ENCODE measurements at places on chromosomes 3 and 15.
A peak's percentile ranks its signal among the peaks of the same experiment; 100 is the strongest.

GRCh38 chr3:193970773-193971206 lies 165.2 kb upstream of the HES1 start:
- DNase-seq, result no peak

GRCh38 chr15:58185439-58185838 lies 47.3 kb downstream of the AQP9 start:
- DNase-seq, result no peak

DNA sequence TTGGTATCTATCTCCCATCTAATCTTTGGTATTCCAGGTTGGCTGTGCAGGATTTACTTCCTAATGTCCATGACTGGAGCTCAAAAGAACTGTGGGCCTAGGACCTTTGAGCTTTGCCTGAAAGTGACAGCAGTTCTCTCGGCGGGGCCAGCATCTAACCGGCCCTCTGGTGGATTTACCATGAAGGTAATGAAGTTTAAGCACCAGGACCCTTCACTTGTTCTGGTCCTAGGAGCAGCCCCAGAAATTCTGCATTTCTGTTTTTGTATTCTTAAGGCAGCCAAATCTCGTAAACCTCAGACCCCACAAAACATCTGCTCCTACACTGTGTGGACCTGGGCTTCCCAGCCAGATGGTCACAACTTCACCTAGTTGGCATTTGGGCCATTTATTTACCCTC lies 13.0 kb downstream of the CALML4 start:
- no peak for DNase-seq

DNA sequence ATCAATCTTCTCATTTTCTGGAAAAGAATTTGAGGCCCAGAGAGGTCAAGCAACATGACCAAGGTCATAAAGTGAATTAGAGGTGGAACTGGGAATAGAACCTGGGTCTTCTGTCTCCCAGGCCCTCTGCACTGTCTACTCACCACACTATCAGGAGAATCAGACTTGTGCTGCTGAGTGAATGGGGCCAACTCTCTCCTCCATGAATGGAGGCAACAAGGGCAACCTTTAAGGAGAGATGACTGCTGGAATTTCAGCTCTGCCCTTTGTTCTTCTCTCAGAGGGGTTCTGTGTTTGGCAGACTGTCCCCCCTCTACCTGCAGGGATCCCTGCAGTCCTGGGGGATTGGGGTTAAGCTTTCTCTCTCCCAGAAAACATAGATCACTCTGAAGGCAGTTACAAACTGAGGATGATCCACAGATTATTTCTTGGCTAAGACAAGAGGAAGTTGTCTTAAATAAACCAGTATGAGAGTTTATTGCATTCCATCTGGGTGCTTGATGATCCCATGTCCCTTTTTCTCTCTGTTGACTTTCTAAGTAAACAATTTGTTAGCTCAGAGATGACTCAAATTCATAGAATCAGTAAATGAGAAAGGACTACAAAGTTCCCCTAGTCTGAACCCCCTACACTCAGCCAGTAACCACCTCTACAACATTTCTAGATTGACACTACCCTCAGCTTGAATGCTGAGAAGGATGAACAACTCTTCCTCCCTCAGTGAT lies 99.0 kb upstream of the LIPC start:
- DNase-seq, result no peak

DNA sequence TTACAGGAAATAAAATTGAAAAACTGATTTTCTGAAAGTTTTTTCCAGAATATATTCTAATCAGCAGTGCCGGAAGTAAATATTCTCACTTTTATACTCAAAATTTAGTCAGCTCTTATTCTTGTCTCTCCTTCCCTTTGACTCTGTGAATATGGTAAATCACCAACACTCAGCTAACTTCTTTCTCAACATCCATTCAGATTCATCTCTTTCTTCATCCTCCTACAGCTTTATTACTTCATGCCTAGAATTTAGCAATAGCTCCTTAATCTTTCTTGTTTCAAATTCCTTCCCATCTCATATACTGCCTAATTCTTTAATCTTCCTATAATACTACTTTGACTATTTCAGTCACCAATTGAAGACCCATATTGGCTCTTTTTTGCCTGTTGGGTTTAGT lies 67.9 kb downstream of the FGF7 start:
- no peak for DNase-seq

DNA sequence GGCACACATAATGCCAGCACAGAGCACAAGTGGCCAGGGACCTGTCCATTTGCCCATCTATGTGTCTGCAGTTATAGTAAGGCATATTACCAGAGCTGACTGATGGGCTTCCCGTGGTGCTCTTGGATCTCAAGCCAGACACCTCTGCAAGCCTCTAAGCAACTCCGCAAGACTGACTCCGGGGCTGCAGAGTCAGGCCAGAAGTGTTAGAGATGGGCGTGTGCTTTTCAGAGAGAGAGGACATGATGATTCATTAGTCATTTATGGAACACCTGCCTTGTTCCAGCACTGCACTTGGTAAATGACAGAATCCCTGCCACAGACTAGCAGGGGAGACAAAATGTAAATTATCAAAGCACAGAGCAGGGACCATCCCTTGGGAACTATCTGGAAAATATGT lies 559.0 kb downstream of the PDCD6IP start:
- DNase-seq, result no peak

GRCh38 chr3:142604940-142605339 lies 8.7 kb downstream of the PLS1 start:
- DNase-seq, result no peak

DNA sequence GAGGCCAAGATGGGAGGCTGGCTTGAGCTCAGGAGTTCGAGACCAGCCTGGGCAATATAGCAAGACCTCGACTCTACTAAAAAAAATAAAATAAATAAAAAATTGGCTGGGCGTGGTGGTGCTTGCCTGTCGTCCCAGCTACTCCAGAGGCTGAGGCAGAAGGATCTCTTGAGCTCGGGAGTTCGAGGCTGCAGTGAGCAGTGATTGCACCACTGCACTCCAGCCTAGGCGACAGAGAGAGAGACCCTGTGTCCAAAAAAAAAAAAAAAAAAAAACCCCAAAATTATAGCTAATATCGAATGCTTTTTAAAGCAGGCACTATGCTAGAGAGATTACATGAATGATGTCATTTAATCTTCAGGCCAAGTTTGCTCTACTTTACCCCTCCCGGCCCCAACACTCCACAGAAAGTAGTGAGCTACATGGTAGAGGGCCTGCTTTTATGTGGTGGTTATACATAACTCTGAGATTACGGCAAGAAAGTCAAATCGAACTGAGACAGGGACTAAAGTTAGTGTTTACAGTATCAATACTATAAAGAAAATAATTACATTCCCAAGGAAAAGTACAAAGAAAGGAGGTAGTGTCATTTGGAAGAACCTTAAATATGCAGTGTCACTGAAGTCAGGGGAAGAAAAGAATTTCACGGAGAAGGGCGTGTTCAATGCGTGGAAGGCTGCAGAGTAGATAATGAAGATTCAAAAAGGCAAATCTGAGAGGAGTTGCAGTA lies 1.1 kb downstream of the ADPGK start:
- DNase-seq, result no peak

- no peak for DNase-seq
Observed at GRCh38 chr3:156307704-156308103, 187.3 kb downstream of the KCNAB1 start.

- DNase-seq, result no peak
Observed at GRCh38 chr3:119779731-119780383, 2.0 kb upstream of the NR1I2 start.

DNA sequence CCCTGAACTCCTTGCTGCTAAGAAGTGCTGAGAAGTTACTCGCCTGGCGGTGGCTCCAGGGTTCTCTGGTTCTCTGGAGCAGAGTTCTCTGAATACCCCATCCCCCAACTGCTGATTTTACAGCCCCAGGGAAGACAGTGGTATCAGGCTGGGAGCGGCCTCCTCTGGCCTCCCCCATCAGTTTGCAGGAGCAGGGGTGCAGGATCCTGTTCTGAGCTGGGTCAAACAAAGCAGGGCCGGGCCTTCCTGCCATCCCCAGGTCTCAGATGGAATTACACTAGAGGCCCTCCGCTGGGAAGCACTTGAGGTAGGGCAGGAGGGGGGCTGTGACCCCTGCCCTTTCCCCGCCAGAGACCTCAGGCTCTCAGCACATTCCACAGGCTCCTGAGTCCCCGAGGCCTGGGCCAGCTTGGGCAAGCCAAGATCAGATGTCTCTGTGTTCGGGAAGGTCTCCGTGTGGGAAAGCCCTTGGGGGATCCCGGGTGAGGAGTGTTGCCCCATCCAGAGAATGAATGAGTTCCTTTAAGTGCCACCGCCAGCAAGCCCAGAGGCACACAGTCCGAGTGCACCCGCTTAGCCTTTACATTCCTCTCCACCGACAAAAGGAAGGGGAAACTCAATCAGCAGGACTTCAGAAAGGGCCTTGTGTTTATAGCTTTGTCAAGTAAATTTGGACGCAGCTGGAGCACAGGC lies 149.9 kb downstream of the LRRK1 start:
- DNase-seq, result no peak

DNA sequence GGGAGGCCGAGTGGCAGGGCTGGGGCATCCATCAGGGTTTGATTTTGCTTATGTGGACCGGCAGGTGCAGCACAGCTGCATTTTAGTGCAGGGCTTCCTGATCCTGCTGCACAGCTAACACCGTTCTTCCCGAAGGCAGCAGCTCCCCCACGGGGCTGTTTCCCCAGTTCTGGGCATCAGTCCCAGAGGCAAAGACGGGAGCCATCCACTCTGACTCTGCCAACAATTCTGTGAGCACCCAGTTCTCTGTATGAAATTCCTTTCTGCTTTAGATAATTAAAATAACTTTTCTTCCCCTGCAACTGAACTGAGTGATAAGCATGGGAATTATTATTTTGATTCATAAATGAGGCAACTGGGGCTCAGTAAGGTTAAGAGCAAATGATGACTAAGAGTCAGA lies 262.9 kb upstream of the ATP10A start:
- peak; percentile 23 for DNase-seq

GRCh38 chr15:44082558-44083157 lies 112.4 kb downstream of the FRMD5 start:
- DNase-seq, result no peak

- DNase-seq, result no peak
Observed at GRCh38 chr3:54951405-54951804, 23.5 kb upstream of the LRTM1 start.

DNA sequence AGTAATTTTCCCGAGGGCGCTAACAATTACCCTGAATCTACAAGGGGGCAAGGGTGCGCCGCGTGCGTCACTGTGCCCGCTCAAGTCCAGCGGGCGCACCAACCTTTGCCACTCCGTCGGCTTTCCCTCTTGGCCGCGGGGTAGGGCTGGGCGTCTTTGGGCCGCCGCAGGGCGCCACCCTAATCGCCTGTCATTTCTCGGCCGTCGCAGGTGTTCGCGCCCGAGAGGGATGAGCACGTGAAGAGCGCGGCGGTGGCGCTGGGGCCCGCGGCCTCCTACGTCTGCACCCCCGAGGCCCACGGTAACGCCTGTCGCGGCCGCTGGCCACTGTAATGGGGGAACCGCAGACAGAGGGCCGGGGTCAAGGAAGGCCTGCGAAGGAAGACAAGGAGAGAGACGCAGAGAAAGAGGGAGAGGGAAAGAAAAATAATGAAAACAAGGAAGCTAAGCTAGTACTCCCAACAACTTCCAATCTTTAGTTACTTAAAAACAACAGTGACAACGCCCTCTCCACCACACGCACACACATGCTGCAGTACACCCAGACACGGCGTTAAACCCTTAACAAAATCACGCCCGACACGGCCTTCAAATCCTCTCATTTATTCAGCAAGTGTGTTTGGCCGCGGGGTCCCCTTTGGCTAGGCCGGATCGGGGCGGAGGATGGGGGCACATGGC lies 3.8 kb downstream of the SKOR1 start:
- no peak for DNase-seq

- peak; percentile 18 for DNase-seq
Observed at GRCh38 chr15:62066663-62067447, at the start of gene C2CD4A. Gene C2CD4A, plus strand, starts transcription at chr15:62066977. Its CDS starts 637 bp downstream, at chr15:62067614.

- DNase-seq, result no peak
Observed at GRCh38 chr15:57890351-57890750, 175.2 kb downstream of the ALDH1A2 start.

Data from amygdala (tissue), 56 donors.